Mesothelial cell of epicardium (in vitro differentiated cells): ENCODE measurements at places on chromosomes 2 and 18.

DNA sequence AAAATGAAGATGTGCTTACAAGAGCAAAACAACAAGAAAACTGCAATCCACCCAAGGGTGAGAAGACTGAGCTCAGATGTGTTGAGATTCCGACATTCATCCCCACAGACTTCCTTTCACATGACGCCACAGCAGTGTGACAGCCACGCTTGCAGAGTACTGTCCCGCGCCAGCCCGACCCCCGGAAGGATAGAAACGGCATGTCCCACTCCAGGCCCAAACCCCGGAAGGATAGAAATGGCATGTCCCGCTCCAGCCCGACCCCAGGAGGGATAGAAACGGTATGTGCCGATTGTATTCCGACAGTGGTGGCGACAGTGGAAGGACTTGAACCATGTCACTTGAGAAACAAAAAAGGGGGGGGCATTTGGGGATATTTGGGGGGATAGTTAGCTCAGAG, 119.1 kb upstream of the PXDN start:
- DNase-seq: no peak

GRCh38 chr2:209653134-209653533, 118.5 kb upstream of the UNC80 start:
- no peak for DNase-seq

DNA sequence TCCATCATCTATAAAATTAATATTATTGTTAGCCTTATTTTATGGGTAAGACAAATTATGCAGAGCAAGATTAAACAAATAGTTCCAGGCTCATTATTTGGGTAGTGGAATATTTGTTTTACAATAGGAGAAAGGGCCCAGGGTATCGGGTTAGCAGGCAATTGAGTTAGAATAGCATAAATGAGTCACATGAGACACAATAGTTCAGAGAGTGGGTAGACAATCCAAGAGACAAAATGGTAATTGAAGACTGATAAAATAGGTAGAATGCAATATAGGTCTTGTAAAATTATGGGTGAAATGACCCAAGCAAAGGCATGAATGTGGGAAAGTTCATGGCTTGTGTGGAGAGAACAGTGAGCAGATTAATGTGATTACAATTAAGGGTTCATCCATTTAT, 790.9 kb upstream of the GCFC2 start:
- no peak for DNase-seq

GRCh38 chr2:196274387-196274809, 103.0 kb upstream of the STK17B start:
- DNase-seq: peak; percentile 44
